Activated T-cell treated with anti-CD3 and anti-CD28 coated beads, Interleukin-2, amount 50 U/mL, for 72 hours (primary cell): ENCODE measurements at places on chromosomes 1 and 21. TPM values are rescaled to one million over a fixed set of nuclear protein-coding genes. Genes with fewer than 3 reads are reported as not detected.

ACTL8 gene
- not detected for total RNA-seq

FAM3B gene
- total RNA-seq, result not detected

TSPAN1 gene
- 0.34 TPM for total RNA-seq

DNA sequence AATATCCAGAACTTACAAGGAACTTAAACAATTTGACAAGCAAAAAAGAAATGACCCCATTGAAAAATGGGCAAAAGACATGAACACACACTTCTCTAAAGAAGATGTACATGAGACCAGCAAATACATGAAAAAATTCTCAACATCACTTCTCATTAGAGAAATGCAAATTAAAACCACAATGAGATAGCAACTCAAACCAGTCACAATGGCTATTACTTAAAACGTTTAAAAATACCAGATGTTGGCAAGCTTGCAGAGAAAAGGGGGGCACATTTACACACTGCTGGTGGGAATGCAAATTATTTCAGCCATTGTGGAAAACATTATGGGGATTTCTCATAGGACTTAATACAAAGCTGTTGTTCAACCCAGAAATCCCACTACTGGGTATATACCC is 1634.0 kb downstream of the NCAM2 start:
- no peak for DNase-seq

CNN3 gene
- total RNA-seq, result 6.3 TPM

DNA sequence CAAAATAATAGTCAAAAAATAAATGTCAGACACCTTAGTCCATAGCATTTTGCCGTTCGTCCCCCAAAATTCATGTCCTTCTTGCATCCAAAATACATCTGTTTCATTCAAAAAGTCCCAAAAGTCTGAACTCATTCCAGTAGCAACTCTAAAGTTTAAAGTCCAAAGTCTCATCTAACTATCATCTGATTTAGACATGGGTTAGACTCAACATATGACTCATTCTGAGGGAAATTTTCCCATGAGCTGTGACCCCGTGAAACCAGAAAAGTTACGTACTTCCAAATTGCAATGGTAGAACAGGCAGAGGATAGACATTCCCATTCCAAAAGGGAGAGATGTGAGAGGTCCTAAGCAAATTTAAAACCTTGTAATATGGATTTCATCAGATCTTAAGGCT is 48.6 kb upstream of the CACHD1 start:
- DNase-seq, result no peak

C1QB gene
- total RNA-seq, result not detected

- DNase-seq, result no peak
Measured at GRCh38 chr1:185939142-185939541, 205.0 kb downstream of the HMCN1 start.

- DNase-seq, result no peak
Measured at GRCh38 chr1:217153361-217153760, 430.1 kb upstream of the ESRRG start.

- DNase-seq, result no peak
Measured at GRCh38 chr1:199784138-199784895, 243.2 kb upstream of the NR5A2 start.

CACYBP gene
- 270 TPM for total RNA-seq

- DNase-seq, result no peak
Measured at GRCh38 chr21:38139380-38140168, 117.2 kb upstream of the KCNJ15 start.

GRCh38 chr1:96474985-96475743 is 246.4 kb upstream of the PTBP2 start:
- no peak for DNase-seq

DNA sequence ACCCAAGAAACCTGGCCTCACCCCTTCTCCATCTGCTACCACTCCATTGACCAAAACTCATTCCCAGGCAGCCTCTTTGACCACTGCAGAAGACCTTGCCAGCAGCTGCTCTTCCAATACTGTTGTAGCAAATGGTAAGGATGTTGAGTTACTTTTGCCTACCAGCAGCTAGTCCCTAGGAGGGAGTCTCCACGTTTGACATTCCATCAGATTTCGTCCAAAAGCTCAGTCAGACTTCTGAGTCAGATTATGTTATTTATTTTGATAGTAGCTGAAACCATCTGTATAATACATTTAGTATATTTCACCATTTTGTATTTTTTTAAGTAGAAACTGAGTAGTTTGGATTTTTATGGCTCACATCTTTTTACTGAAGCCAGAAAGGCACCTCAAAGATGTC is 51.5 kb upstream of the WNT2B start:
- DNase-seq, result no peak

- peak; percentile 66 for DNase-seq
Measured at GRCh38 chr1:211326528-211327345, at the start of gene TRAF5. Gene TRAF5, plus strand, starts transcription at chr1:211326833. Its CDS starts 26,407 bp downstream, at chr1:211353240.

DNA sequence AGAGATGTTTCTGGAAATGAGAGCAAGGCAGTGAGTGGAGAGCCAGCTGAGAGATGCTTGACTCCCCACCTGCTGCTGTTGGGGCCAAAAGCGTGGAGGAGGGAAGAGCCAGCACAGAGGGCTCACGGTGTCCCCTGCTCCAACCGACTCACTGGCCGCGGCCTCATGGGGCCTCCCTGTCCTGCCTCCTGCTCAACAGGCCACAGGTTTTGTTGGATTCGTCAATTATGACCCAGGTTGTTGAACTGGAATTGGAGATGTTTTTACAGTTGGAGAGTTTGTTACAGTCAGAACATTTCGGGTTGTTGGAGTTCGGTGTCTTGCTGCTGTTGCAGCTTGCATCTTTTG is 21.4 kb downstream of the SKI start:
- DNase-seq, result no peak

DNA sequence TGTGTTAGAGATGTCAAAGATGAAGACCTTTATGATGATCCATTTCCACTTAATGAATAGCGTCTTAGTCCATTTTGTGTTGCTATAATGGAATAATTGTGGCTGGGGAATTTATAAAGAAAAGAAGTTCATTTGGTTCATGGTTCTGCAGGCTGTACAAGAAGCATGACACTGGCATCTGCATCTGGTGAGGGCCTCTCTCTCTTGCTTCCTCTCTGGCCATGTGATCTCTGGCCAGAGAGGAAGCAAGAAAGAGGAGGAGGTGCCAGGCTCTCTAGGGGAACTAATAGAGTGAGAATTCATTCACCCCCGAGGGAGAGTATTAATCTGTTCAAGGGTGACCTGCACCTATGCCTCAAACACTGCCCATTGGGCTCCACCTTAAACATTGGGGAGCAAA is 242.8 kb downstream of the DISC1 start:
- DNase-seq, result no peak

- DNase-seq, result no peak
Measured at GRCh38 chr21:17051054-17051453, 461.8 kb upstream of the CXADR start.

DNA sequence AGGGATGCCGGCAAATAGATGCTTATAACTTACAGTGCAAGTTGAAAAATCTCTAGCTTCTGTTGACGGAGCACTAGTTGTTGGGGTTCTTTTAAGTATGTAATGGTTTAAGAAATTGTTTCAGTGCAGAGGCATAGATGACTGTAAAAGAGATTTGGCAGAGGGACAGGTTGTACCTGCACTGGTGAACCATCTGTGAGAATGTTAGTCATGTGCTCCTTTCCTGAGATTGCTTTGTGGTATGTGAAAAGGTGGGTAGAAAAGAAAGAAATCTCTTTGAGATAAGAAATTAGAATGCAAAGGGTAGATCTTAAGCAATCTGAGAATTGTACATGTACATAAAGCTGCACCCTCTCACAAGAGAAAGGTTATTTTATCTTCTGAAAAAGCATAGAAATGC is 19.4 kb downstream of the ZBTB37 start:
- DNase-seq, result no peak

DNA sequence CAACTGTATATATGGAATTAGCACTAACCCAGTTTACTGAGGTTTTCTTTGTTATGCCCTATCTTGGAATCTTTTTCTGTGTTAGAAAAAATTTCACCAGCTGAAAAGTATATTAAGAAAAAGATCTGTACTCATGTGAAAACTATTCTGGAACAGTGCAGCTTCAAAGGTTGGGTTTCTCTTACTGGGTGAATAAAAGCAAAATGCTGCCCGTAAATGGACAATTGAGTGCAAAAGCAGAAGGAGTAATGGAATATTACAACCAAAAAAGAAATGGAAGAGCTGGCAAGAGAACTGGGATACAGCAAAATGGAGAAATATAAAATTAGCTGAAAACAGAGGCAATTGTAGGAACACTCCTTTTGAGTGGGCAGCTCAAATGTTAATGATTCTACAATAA is 17.0 kb upstream of the RAVER2 start:
- DNase-seq, result no peak

GRCh38 chr1:28885977-28886730 is 28.2 kb upstream of the EPB41 start:
- no peak for DNase-seq

TLCD4 gene
- 0.21 TPM for total RNA-seq

- no peak for DNase-seq
Measured at GRCh38 chr1:222539951-222540597, 7.8 kb downstream of the HHIPL2 start.

DNA sequence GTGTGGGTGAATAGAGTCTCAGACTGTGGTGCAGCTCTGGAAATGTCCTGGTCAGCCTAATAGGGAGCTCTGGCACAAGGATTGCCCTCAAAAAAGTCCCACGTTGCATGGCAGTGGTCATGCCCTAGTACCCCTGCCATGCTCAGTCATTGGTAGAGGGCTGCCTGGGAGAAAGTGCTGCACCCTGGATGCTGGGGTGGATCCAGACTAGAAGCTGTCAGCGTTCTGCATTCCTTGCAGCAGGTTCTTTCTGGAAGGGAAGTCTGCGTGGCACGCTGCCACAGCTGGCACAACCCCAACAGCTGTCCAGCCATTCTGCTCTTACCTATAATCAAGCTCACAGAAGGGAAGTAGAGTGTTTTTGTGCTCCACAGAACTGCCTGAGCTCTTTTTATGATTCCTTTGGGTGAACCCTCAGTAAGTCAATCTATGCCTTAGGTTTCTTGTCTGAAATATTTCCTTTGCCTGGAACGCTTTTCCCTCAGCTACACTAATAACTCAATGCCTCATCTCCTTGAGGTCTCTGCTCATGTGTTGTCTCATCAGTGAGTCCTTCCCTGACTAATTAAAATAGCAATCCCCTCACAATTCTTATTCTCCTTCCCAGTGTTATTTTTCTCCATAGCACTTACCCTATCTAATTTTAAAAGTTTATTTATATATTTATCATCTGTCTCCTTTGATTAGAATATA is 61.5 kb upstream of the JAK1 start:
- no peak for DNase-seq

- no peak for DNase-seq
Measured at GRCh38 chr1:68361346-68361910, 88.3 kb downstream of the RPE65 start.

IARS2 gene
- total RNA-seq, result 52.1 TPM

JAM2 gene
- 2.0 TPM for total RNA-seq

DMRTA2 gene
- not detected for total RNA-seq

DNA sequence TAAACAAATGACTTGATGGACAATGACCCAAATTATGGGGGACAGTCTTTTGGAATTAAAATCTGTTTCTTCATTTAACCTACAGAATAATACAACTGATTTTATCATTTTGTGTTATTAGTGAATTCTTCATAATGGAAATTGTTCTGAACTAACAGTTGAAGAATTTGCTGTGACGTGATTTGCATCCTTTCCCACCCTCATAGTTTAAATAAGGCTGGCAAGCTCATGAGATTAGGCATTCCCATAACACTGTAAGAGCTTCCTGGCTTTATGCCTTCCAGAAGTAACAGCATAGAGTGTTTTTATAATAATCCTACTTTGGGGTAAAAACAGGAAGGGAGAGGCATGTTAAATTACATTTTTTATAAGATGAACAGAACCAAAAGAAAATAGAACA is 95.7 kb downstream of the ATP6V1G3 start:
- no peak for DNase-seq

DNA sequence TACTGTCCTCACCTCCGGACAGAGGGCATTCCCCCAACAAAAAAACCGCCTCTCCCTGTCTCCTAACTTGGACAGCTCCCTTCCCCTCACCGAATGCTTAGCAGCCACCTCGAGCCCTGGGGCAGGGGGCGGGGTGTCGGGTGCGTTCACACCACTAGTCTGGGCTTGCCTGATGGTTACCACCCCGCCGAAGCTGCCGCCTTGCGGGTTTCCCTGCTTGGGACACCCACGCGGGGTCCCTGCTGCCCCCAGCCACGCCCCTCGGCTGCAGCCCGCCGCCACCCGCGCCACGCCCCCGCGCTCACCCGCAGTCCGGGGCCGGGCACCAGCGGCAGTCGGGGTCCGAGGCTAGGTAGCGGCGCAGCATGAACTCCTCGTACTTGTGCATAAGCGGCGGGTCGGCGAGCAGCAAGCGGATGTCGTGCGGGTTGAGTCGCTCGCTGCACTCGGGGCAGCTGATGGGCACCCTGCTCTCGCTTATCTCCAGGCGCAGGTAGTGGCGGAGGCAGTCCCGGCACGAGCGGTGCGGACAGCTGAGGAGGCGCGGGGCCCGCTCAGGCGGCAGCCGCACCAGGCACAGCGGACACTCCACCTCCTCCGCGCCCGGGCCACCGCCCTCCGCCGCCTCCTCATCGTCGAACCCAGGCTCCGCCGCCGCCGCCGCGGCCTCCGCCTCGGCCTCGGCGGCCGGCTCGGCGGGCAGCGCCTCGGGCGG is 706 bp downstream of the RNF19B start:
- DNase-seq, result peak; percentile 66

F13B gene
- not detected for total RNA-seq

DNA sequence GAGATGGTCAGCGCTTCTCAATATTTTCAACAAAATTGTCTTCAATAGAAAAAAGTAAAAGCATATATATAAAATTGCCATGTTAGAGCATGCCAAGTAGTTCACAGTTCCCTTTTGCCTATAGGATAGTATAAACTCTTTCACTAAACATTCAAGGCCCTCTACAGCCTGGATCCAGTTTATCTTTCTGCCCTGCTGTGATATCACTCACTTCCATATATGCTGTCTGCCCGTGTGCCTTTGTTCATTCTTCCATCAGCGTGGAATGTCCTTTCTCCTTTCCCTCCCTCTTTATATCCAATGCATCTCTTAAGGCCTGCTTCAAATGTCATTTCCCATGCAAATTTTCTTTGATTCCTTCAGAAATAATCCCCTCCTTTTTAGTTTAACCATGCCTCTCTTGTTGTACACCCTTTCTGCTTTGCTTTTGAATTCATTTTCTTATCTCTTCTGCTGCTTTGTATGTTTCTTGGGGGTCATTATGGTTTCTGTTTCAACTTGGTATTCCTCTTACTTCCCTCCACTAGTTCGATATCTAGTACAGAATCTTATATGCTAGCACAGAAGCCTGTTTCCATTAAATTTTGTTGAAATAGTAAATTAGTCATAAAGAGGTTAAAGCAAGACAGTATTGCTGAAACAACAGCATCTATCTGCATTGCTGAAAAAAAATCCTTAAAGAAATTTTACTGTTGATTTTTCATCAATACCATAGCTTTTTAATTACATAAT is 44.7 kb downstream of the XCL2 start:
- no peak for DNase-seq

GRCh38 chr1:228163007-228163753 is 2.4 kb upstream of the IBA57 start:
- no peak for DNase-seq

DNA sequence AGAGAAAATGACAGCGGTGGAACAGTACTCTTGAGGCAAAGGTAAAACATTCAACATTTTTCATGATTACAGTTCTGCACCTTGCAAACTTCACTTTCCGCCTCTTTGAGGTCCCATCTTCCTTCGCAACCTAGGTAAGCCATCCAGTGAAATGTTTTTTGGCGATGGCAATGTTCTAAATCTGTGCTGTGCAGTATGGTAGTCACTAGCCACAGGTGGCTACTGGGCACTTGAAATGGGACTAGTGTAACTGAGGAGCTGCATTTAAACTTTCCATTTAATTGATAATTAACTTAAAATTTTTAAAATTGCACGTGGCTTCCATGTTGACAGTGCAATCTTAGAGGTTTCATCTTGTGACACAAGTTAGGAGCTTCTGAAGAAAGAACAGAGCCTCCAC is 13.0 kb downstream of the EXOC8 start:
- DNase-seq, result no peak

AMY2A gene
- total RNA-seq, result not detected
